H54 (cell line): ENCODE measurements at places on chromosomes 16 and 17.

DNA sequence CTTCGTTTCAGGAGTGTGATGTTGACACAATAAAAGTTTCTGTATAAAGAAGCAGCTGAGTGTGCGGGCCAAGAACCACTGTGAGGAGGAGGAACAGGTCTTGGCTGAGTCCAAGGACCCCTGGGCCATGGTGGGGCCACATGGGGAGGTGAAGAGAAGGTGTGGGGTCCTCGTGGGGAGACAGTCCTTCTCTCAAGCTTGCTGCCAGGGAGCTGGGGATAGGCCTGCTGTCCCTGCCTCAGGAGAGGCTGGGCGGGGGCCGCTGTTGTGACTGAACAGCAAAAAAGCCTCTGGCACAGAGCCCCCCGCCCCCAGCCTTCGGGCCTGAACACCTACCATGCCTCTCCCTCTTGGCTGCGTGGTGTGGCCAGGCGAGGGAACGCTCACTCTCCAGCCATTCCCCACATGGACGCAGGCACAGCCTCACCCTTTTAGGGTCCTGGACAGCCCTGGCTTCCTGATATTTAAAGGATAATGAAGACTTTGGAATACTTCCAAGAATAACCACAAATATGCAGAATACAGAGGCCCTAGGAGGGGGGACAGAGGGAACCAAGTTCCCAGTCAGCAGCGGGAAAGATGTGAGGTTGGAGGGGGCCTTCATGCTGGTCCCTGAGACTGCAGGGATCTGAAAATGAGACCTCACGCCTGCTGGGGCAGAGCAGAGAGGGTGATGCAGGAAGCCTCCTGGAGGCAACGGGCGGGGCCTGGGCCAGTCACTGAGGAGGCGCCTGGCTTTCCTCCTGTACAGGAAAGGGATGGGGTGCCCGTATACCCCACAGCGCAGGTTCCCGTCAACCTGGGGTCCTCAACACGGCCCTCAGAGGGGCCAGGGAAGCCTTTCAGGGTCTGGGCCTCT, 100.0 kb upstream of the CREBBP start:
- DNase-seq: peak; percentile 55

GRCh38 chr16:57127037-57127763, 34.8 kb downstream of the CPNE2 start:
- DNase-seq: no peak

DNA sequence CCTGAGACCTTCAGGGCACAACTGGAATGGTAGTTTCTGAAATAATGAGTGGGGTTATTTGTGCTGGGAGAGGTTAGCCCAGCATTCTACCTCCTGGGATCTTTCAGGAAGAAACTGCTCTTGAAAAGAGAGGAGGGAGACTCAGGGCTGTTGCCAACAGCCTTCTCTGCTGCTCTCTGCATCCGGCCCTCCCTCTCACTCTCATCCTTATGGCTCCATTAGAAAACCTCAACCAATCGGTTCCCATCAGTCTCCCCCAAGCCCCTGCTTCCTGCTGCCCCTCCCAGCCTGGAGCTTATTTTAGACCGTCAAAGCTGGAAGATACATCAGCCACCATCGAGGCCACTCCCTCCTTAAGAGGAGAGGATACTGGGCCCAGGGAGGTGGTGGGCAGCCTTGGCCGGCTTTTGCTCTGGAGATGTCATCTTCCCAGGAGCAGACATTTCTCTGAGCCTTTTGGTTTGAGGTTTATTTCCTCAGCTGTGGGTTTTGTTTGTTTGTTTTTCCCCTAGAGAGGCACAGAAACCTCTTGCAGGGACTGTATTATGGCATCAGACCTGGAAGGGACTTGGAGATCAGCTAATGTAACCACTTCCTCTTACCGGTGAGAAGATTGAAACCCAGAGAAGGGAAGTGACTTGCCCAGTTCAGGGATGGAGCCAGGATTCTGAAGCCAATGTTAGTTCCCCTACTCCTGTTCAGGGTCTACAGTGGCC, 2.7 kb downstream of the MPRIP start:
- peak; percentile 71 for DNase-seq

DNA sequence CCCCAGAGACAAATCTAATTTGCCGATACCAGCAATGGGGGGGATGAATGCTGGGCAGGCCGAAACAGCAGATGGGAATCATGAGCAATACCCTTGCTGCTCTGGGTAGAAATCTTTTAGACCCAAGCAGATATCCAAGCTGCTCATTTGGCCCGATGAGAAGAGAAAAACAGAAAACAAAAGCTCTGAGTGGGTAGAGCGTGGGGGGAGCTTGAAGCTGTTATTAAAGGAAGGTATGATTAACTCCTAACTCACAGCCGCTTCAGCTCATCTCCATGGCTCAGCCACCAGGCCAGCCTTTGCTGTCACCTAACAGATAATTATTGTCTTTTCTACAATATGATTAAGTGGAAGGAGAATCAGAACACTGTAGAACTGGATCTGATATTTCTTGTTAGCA, 58.3 kb downstream of the VPS35L start:
- DNase-seq: no peak

DNA sequence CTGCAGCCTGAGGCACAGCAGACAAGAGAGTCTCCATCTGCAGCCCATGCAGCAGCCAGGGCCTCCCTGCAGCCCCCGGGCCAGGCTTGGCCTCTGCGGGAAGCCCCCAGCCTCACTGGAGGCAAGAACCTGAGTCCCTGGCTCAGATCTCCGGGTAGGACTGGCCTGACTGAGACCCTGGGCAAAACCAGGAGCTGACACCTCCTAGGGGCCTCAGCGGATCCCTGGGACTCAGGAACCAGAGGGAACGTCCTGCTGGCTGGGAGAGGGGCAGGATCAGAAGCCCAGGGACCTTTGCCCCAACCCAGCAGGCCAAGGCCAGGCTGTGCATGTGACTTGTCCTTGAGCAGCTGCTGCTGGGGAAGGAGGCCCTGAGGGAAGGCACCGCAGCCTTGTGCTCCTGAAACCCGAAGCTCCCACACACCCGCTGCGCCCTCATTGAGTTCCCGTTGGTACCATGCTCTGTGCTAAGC, 1.7 kb upstream of the PRSS21 start:
- no peak for DNase-seq

DNA sequence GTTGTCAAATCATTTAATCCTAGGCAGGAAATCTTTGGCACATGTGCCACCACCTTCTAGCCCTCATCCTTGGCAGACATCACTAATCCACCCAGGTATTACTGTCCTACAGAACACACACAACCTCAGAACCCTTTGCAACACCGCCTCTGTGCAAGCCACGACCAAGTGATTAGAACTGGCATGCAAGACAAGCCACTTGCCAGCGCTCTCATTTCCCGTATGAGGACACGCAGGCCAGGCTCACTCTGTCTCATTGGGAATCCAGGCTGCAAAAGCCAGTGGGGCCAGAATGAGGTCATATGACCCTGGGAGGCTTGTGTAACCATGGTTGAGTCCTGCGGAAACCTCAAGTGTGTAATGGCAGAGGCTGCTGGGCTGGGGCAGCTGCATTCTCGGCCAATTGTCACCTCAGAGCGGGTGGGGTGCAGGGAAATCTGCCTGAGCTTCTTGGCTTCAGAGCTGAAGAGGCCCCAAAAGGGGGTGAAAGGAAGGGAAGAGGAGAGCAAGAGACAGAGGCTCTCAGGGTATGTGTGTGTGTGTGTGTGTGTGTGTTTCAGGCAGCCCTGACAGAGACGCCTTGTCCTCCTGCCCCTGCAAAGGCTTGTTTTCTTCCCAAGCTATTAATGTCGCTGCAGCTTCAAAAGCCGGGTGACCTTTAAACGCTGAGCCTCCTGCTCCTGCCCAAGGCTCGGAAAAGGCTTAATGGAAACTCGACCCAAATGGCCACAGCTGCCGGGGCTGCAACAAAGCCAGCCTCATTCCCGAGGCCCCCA, 43.2 kb upstream of the MRPS23 start:
- peak; percentile 97 for DNase-seq

- no peak for DNase-seq
Observed at GRCh38 chr16:12300945-12301500, 324.5 kb downstream of the SNX29 start.

- peak; percentile 90 for DNase-seq
Observed at GRCh38 chr17:82051776-82052637, at the start of the genes GPS1 and RFNG. Gene GPS1, plus strand, starts transcription at chr17:82051898. Its CDS starts 34 bp downstream, at chr17:82051932. Gene RFNG, minus strand, starts transcription at chr17:82051811. Its CDS starts 45 bp downstream, at chr17:82051766.
